Large intestine (tissue), 12 donors: ENCODE measurements at places on chromosomes 5 and 9. TPM values are rescaled to one million over a fixed set of nuclear protein-coding genes. Genes with fewer than 3 reads are reported as not detected.
A peak's percentile ranks its signal among the peaks of the same experiment; 100 is the strongest.

GRCh38 chr5:135220394-135221186, 178.4 kb downstream of the MACROH2A1 start:
- peaks cover 3% of the 10 kb centered on the region for H3K4me1 ChIP-seq
- no peaks in the 10 kb centered on the region for H3K36me3 ChIP-seq
- no peak for DNase-seq
- no peak overlapping the region for H3K27ac ChIP-seq
- peaks cover 3% of the 10 kb centered on the region for H3K27me3 ChIP-seq

FGF18 gene
- 1.4 TPM for polyA plus RNA-seq

CSF1R gene
- polyA plus RNA-seq: 31.0 TPM

DNA sequence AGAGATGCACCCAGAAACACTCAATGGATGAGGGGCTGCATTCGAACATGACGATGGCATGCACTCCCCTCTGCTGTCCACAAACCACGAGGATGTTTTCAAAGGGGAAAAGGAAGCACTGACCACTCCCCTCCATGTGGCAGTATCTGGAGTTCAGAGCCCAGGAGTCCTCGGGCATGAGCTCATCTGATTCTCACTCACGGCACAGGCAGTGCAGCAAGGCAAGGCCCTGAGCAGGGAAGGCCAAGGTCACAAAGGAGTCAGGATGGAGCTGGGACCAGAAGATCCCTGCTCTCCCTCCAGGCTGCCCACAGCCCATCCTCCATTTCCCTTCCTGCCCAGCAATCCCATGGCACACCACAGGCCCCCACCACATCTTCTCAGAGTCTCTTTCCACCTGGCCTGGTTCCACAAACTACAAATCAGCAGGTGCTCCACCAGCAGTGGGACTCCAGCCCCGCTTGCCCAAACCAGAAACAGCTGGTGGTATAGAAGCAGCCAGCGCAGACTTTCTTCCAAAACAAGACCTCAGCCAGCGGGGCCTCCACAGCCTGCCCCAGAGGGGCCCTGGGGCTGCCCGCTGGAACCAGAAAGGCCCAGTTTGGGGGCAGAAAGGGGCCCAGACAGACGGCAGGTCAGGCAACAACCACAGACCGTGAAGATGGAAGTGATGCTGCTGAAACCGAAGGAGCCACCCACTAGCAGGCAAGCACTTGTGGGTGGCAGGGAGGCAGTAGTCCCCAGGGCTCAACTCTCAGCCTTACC, 12.2 kb downstream of the TNIP1 start:
- no peak overlapping the region for H3K4me3 ChIP-seq
- H3K27ac ChIP-seq: no peak overlapping the region
- peaks cover 8% of the 10 kb centered on the region for H3K4me1 ChIP-seq
- no peaks in the 10 kb centered on the region for H3K27me3 ChIP-seq
- DNase-seq: no peak

DNA sequence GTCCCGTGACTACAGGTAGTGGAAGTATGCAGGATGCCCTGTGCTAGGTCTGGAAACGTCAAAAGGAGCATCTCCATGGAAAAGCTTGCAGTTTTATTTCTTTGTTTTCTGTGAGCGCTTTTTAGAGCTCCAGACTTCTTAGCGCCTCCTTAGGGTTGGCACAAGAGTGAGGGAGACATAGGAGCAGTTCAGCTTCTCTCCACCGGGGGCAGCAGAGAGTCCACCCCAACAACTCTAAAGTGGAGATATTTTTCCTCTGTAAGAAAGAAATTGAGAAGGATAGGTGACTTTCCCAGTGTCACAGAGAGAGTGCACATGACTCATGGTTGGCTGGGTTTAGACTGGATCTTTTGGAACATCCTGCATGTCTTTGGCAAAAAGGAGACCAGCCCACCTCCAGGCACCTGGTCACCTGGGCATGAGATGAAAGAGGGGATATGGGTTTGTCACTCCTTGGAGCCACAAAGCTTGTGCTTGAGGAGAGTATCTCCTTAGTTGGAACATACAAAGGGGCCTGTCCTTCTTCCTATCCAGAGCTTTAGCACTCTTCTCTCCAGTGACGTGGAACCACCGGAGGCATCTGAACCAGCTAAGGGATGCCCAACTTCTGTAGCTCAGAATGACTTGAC, 637.7 kb downstream of the SEMA5A start:
- no peak overlapping the region for H3K27ac ChIP-seq
- peak; percentile 20 for DNase-seq
- no peaks in the 10 kb centered on the region for H3K36me3 ChIP-seq
- no peak overlapping the region for H3K4me3 ChIP-seq
- H3K27me3 ChIP-seq: no peaks in the 10 kb centered on the region
- H3K4me1 ChIP-seq: no peaks in the 10 kb centered on the region

GPR151 gene
- polyA plus RNA-seq: 0.04 TPM

SLC34A3 gene
- 36.9 TPM for polyA plus RNA-seq

IFNB1 gene
- not detected for polyA plus RNA-seq

DNA sequence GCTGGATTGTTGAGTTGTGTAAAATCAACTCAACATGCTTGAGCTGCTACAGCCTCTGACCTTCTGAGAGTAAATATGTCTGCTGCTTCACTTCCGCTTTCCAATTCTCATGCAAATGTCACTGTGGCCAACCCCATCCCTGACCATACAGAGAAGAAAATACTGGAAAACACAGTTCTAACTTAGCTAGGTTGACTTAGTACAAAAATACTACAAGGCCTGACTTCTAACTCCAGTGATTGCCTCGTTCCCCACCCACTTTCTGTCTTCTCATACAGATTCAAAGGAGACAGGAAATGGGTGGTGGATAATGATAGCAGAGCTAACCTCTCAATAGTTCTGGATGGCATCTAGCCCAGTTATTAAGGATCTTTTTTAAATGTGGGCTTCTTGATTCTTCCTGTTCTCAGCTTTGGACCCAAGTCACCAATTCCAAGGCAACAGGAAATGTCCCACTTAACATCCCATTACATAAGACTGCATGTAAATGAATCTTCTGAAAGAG, 226.6 kb upstream of the SLC24A2 start:
- H3K4me3 ChIP-seq: no peak overlapping the region
- no peak for DNase-seq
- no peaks in the 10 kb centered on the region for H3K27me3 ChIP-seq
- no peaks in the 10 kb centered on the region for H3K4me1 ChIP-seq

DNA sequence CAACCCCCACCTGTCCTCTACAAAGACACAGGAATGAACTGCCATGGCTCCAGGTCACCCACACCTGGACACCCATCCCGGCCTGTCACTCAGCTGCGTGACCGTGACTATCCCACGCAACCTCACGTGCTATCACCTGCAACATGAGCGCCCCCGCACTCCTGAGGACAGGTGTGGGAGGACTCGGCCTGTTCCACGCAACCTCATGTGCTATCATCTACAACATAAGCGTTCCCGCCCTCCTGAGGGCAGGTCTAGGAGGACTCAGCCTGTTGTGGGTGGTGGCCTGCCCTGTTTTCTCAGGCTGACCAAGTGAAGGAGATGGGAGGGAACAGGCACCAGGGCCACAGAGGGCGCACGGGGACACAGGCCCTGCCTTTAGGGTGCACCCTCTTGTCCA, 4.1 kb downstream of the QSOX2 start:
- H3K36me3 ChIP-seq: peaks cover 3% of the 10 kb centered on the region
- no peak overlapping the region for H3K27ac ChIP-seq
- no peak for DNase-seq
- peaks cover 7% of the 10 kb centered on the region for H3K4me1 ChIP-seq
- no peaks in the 10 kb centered on the region for H3K27me3 ChIP-seq

GRCh38 chr9:136133191-136133958, 14.7 kb upstream of the TMEM250 start:
- no peak overlapping the region for H3K4me3 ChIP-seq
- no peak for DNase-seq
- H3K36me3 ChIP-seq: no peaks in the 10 kb centered on the region
- H3K27ac ChIP-seq: no peak overlapping the region
